ENCODE measurements at places on chromosomes 2 and 18.

- no peak for DNase-seq
Measured at GRCh38 chr2:217398860-217399259, 539.0 kb upstream of the TNP1 start.

DNA sequence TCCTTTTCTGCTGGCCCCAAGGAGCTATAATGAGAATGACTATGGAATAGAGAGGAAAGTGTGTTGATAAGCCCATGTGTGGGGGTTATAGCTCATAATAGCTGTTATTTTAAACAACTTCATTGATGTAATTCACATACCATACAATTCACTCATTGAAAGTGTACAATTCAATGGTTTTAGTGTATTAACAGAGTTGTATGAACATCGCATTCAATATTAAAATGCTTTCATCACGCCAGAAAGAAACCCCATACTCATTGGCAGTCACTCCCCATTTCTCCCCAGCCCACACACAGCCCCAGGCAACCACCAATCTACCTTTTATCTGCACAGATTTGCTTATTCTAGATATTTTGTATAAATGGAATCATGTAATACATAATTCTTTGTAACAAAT lies 139.6 kb upstream of the CYP1B1 start:
- DNase-seq: no peak

GRCh38 chr2:148926981-148927401 lies 52.0 kb downstream of the KIF5C start:
- no peak for DNase-seq

- DNase-seq: no peak
Measured at GRCh38 chr2:148781544-148781943, 93.5 kb upstream of the KIF5C start.

- DNase-seq: peak; percentile 37
Measured at GRCh38 chr2:46915281-46915810, at the start of gene MCFD2. MCFD2 (minus strand) TSS chr2:46915806; CDS start chr2:46909171, 6,635 bp downstream.

DNA sequence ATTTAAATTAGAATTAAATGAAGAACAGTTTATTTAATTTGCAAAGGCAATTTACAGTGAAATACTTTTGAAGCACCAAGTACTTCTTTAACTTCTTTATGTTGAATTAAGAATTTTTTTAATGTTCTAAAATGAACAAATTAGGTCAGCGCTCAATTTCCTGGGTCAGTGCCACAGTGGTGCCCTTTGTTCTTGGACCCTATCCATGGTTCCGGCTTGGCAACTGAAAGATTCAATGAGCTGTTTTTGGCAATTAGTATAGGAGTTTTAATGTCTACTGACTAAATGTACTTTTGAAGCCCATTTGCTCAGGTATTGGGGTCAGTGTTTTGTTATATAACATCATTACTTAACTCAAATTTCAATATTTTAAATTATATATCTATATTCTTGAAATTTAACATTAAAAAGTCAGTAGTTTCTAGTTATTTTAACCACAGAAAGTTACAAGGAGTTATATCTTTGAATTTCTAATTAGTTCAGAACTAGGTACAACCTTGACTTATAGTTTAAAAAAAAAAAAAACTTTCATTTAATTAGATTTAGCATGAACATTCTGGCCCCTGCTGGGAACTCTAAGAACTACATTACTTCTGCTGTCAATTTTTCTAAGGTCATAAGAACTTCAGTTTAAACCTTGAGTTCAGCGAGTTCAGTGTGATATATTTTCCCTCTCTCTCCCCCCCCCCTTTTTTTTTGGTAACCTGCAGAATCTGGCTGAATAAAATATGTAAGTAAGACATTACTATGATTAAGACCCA lies 7.6 kb upstream of the MSTN start:
- DNase-seq: peak; percentile 74

GRCh38 chr18:74175658-74176057 lies 27.3 kb downstream of the TIMM21 start:
- DNase-seq: no peak

GRCh38 chr18:60656553-60656952 lies 284.0 kb upstream of the MC4R start:
- DNase-seq: no peak

DNA sequence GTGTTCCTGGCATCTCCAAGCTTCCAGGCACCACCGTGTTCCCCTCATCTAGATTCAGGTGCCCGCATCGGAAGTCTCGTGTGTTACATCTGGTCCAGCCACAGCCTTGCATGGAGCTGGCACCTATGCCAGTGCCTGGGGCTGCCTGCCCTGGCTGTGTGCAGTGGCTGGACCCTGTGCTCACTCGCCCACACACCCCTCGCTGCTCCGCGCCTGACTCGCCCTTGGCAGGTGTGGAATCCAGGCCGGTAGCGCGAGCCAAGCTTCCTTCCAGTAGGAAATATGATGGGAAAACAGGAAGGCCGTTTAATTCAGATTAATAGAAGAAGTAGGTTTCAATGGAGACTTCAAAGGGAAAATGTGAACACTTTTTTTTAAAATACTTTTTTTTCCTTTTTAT lies 78.0 kb downstream of the PTPN4 start:
- DNase-seq: no peak

DNA sequence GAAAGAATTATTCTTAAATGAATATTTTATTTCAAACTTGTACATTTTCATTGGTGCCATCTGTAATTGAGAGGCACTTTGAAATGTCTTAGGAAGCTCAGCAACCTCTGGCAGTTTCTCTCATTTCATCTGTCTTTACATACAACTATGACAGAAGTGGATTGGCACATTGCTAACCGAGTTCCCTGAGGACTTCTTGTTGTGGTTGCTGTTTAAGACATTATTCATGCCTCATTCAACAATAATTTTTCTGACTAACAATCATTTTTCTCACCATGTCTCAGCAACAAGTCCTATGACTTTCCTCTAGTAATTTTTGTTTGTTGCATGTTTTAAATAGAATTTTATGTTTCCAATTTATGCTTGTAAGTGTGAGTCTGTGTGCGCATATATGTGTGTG lies 284.0 kb upstream of the CWC22 start:
- peak; percentile 74 for DNase-seq

GRCh38 chr2:29561181-29561580 lies 360.2 kb downstream of the ALK start:
- DNase-seq: no peak

- no peak for DNase-seq
Measured at GRCh38 chr2:1606046-1606400, 138.3 kb downstream of the PXDN start.
